Liver (tissue), 10 donors: ENCODE measurements at places on chromosomes 6 and 20.
A peak's percentile ranks its signal among the peaks of the same experiment; 100 is the strongest.

DNA sequence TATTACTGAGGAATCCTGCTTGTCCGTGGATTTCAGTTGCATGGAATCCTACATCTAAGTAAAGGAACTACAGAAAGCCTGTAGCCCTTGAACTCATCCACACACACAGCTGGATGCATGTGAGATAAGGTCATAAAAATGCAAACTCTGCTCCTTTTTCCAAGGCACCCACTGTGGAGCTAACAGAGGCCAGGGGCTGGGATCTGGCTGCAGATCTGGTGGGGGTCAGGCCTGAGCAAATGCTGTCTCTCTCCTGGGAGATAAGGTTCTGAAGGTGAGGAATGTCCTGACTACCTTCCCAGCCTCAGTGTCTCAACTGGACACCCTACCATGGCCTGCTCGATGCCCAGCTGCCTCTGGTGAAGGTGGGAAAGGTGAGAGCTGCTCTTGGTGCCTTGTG is 321.5 kb downstream of the LRFN2 start:
- no peak for DNase-seq

- no peak for DNase-seq
Measured at GRCh38 chr6:39910744-39911143, 23.5 kb downstream of the MOCS1 start.

GRCh38 chr6:34084591-34085290 is 61.1 kb downstream of the GRM4 start:
- DNase-seq = no peak

GRCh38 chr20:56429502-56429901 is 17.4 kb downstream of the CASS4 start:
- DNase-seq = no peak

DNA sequence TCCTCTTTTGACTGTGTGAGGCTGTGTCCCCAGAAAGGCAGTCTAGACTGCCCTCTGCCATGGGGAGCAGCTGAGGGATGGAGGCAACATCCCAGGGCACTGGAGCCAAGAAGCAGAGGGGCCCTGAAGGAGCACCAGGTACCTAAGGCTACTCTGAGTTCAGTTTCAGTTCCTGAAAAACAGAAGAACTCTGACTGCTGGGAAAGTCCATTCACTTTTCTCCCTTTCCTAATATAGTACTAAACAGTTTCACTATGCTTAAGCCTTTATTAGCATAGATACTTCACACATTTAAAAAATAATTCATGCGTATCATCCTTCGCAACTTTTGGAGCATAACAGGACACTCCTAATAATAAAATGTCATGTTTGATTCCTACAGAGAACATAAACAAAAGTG is 130.0 kb downstream of the FOXC1 start:
- DNase-seq = no peak

DNA sequence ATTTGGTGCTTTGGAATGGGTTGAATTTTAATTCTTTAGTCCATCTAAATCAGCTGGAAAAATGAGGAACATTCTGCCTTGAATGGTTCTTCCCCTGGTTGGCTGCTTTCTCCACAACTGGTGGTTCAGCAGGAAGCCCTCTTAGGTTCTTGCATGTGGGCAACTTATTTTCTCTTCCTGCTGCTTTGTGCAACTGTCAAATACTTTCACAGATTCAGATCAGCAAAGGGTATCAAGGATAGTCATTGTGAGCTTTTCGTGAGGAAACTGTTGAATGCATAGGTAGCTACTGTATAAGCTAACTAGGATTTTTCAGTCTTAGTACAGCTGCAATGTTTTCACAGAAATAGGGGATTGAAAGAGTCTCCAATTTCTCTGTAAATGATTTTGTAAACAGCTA is 72.9 kb upstream of the MRAP2 start:
- no peak for DNase-seq

- DNase-seq = no peak
Measured at GRCh38 chr6:33799454-33800113, 4.2 kb downstream of the MLN start.

- DNase-seq = no peak
Measured at GRCh38 chr20:63124782-63125580, 91.0 kb downstream of the YTHDF1 start.

- DNase-seq = no peak
Measured at GRCh38 chr6:139361211-139361610, 13.2 kb downstream of the CITED2 start.

DNA sequence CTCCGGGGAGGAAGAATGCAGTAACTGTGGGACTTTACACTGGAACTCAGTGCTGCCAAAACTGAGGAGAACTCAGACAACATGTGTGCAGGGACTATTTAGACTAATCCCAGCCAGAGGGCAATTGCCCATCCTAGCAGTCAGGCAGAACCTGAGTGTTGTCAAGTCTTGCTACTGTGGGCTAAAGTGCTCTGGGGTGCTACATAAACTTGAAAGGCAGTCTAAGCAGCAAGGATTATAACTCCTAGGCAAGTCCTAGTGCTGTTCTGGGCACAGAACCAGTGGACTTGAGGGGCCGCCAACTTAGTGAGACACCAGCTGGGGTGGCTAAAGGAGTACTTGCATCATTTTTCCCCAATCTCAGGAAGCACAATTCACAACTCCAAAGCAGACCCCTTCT is 363.8 kb upstream of the PTCHD4 start:
- no peak for DNase-seq

DNA sequence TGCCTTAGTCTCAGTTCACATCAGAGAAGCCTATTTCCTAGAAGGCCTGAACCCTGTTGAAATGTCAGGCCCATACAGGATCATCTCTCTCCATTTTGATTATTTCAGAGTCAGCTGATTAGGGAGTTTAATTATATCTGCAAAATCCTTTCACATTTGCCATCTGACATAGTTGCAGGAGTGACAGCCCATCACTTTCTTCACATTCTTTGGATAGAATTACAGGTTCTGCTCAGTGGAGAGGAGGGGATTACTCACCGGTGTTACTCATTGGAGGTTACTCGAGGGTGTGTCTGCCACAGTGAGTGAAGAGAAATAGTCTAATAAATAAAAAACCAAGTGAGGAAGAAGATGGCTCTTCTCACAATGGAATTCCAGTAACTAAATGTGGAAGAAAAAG is 216.8 kb downstream of the TMEM242 start:
- no peak for DNase-seq

GRCh38 chr6:80872199-80872950 is 765.9 kb downstream of the BCKDHB start:
- no peak for DNase-seq

DNA sequence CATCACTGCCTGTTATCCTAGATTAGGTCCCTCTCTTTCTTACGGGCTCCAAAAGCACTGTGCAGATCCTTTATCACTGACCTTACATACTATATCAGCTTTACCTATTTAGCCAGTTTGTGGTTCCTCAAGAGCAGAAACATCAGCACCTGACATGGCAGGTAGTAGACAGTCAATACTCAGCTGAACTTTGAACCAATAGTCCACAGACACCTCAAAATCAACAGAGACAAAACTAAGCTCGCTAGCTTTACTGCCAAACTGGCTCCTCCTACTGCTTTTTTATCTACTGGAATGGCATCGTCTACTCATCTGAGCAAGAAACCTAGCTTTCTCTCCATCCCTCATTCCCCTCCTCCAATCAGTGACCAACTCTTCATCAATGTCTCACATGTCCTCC is 5.6 kb downstream of the IL17A start:
- no peak for DNase-seq

- DNase-seq = no peak
Measured at GRCh38 chr20:1371830-1372539, 20.9 kb downstream of the FKBP1A start.

DNA sequence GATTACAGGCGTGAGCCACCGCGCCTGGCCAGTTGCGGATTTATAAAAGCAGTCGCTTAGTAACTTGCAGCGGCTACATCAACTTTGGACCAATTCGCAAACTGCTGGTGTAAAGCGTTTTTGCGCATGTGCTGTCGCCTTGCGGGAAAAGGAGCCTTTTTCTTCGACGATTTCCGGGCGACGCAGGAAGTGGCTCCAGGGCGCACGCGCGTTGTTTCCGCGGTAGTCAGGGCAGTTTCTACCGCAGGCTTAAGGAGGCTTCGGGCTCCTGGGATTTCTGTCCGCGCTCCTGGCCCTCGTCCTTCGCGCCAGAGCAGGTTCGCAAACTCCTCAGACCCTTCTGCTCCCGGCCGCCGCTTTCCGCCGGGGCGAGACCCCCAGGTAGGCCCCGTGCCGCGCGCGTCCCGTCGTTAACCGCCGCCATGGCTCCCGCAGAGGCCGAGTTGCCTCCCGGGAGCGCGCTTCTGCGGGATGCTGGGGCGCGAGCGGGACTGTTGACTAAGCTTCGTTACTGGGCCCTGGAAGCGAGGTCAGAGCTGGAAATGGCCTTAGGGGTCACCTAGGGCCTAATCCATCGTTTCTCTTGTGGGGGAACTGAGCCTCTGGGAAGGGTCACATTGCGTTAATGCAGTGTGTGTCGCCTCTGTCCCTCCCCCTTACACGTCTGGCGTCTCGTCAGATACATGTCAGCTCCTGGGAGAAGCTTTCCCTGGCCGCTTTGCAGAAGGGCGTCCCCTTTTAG is at the start of gene RAE1:
Gene RAE1, plus strand, starts transcription at position 214 of the 742 bp plus-strand sequence. CDS start 2,784 bp downstream, outside the sequence.
- peak; percentile 87 for DNase-seq

- no peak for DNase-seq
Measured at GRCh38 chr20:48395816-48396546, 431.8 kb downstream of the PREX1 start.

DNA sequence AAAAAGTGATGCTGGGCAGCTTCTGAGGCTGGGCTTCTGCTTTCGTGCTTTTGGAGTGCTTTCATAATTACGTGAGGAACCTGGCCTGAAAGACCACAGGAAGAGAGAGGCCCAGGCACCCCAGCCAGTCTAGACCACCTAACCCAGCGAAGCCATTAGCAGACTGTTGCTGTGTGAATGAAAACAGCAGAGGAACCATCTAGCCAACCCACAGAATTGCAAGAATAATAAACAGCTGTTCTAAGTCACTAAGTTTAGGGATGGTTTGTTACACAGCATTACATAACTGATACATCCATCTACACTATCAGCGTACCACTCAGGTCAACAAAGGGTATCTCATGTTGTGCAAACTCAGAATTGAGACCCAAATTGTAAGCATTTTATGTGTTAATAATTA is 34.5 kb downstream of the FGD2 start:
- no peak for DNase-seq

DNA sequence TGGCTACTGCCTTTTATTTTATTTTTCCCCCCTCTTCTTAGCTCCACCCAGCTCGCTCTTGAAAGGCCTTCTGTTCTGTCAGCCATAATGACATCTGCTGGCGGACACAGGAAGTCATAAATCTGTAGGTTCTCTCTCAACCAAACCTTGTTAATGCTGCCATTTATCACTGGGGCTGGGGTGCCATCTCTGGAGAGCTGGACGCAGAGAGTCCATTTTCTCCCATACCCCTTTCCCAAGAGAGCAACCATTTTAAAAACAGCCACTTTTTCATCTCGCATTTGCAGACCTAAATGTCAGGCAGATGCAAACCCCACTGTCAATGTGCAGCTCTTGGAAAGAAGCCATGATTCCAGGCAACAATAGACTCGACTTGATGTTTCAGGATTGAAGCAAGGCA is 13.0 kb upstream of the TSHZ2 start:
- DNase-seq = no peak

- no peak for DNase-seq
Measured at GRCh38 chr20:40882152-40882551, 146.5 kb upstream of the TOP1 start.

GRCh38 chr20:38430679-38431325 is 4.3 kb downstream of the SNHG17 start:
- no peak for DNase-seq

- no peak for DNase-seq
Measured at GRCh38 chr6:40568062-40568708, 19.0 kb downstream of the LRFN2 start.

- DNase-seq = no peak
Measured at GRCh38 chr20:17580895-17581294, 11.0 kb downstream of the DSTN start.

GRCh38 chr6:105994118-105994590 is 92.0 kb upstream of the PRDM1 start:
- no peak for DNase-seq

DNA sequence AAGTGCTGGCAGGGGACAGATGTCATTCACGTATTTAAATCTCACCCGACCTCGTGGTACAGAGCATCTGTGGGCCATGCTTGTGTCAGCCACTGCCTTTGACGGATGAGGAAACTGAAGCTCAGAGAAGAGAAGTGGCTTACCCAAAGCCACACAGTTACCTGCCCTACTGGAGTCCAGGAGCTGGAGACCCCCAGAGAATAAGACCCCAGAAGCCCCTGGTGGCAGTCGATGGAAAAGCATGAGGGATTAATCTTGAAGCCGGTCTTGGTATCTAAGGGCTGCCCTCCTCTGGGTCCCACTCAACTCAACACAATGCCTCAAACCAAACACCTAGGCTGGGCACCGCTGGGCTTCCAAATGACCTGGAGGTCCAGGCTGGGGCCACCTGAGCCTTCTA is 83.1 kb downstream of the GRM4 start:
- DNase-seq = no peak

DNA sequence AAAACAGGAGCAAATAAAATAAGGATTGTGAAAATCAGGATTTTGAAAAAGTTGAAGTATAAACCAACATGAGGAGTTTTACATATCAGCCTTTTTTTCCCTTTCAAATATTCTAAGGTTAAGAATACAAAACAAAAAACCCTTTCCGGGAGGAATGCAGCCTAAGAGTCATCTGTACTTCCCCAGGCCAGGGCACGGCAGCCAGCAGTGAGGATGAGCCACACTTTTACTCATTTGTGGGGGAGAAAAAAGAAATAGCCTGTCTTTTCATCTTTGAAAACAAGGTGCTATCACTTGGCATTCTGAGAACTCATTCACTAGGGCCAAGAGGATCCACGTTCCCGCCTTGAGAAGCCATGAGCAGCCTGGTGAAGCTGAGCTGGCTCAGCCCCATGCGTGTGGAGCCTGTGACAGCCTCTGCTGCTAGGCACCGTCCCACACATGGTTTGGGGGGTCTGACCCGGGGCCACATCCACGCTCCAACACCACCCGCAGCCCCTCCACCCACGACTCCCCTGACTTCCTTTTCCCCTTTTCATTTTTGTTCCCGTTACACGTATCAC is 11.2 kb downstream of the SLC22A1 start:
- DNase-seq = no peak

- DNase-seq = no peak
Measured at GRCh38 chr20:17210983-17211382, 15.9 kb upstream of the PCSK2 start.

GRCh38 chr6:130076512-130076911 is 58.1 kb downstream of the L3MBTL3 start:
- no peak for DNase-seq

GRCh38 chr20:50737352-50737751 is 6.0 kb downstream of the PARD6B start:
- DNase-seq = no peak

GRCh38 chr6:25874822-25875562 is 949 bp upstream of the SLC17A3 start:
- DNase-seq = no peak

DNA sequence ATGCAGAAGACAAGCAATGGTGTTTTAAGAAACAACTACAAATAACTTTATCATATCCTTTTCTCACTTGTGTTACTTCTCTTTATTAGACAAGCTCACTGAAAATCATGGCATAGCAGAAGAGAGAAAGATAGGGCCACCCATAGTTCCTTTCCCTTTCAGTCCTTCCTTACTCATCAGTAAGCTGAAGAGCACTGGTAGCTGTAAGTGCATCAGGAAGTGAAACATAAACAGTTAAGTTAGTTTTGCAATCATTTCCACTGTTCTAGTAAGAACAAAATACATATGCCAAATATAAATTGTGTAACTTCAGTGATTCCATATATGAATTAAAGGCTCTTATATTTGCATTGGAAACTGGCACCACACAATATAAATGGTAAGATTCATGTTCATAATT is 220.1 kb downstream of the HACE1 start:
- DNase-seq = no peak

- no peak for DNase-seq
Measured at GRCh38 chr6:42689371-42689770, 33.0 kb downstream of the PRPH2 start.
